ENCODE measurements at places on chromosomes 2 and 18.

DNA sequence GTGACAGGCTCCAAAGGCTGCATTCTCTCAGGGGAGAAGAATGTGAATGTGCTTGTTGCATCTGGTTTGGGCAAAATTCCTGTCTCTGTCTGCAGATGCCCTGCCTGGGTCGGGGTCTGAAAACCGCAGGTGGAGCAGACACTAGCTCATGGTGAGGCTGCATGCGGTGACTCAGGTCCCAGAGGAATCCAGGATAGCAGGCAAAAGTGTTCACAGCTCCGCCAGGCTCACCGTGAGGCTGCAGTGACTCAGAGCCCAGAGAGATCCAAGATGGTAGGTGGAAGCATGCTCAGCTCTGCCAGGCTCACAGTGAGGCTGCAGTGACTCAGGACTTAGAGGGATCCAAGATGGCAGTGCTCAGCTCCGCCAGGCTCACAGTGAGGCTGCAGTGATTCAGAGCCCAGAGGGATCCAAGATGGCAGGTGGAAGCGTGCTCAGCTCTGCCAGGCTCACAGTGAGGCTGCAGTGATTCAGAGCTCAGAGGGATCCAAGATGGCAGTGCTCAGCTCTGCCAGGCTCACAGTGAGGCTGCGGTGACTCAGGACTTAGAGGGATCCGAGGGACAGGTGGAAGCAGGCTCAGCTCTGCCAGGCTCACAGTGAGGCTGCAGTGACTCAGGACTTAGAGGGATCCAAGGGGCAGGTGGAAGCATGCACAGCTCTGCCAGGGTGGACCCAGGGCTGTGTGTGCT lies 200.5 kb downstream of the ACKR3 start:
- no peak for DNase-seq

GRCh38 chr2:185610301-185610700 lies 128.3 kb upstream of the FSIP2 start:
- DNase-seq = no peak

DNA sequence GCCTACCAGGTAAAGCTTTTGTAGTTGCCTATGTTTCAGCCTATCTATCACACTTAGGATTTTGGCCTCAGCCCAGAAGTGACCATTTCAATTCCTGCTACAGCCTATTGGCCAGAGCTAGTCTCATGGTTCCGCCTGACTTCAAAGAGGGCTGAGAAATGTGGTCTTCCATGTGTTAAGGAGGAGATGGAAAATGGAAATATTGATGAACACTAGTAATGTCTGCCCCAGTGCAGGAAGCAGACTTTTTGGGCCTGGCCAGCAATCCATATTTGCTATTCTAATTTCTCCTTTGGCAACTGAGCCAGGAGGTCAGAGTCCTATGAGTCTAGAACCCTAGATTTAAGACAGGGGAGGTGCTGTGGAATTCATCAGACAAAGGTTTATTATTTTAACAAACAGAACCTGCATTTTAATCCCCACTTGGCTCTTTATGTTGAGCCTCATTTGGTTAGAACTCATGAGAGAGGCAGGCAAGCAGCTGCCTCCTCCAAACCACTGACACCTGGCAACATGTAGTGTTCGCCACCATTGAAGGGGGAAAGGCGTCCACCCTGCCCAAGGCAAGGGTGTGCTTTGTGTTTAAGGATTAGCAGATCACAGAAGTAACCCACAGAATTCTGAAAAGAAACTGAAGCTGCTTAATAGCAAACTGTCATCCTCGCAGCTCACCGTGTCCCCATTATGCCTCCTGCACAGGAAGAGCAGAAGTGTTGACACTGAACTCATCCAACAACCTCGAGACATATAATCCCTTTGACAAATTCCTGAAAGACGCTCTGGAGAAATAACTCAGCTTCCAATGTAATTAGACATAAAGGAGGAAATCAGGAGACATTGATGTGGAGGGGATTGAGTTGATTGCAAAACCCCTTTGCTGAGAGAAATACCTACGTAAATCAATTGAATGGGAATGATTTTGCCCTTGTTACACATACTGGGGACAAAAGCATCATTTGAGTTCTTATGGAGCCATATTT lies 47.7 kb upstream of the SCG2 start:
- no peak for DNase-seq

- DNase-seq = no peak
These were observed 63.4 kb downstream of the AFTPH start for GRCh38 chr2:64587561-64587960.

- DNase-seq = no peak
These were observed 166.5 kb downstream of the RPIA start for GRCh38 chr2:88857951-88858411.

GRCh38 chr18:59823596-59824195 lies 76.1 kb upstream of the PMAIP1 start:
- peak; percentile 47 for DNase-seq

- no peak for DNase-seq
These were observed 64.7 kb downstream of the CCDC178 start for GRCh38 chr18:33375829-33376228.

DNA sequence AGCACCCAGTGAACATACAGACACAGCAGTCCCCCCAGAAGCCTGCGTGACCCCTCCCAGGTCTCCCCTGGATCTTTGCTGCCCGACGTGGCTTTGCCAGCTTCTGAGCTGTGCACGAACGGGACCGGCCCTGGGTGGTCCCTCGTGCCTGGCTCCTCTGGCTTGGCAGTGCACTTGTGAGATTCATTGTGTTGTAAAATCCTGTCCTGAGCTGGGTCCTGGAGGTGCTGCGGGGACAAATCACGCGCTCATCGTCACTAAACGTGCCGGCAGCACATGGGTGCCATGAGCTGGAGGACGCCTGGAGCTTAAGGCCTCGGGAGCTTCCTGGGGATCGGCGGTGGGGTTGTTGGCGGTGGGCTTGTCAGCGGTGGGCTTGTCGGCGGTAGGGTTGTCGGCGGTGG lies 104.9 kb downstream of the FAM210A start:
- DNase-seq = no peak

- DNase-seq = no peak
These were observed 19.5 kb downstream of the ANKRD30B start for GRCh38 chr18:14767474-14767873.

GRCh38 chr2:117557626-117558025 lies 256.9 kb upstream of the DDX18 start:
- DNase-seq = no peak

DNA sequence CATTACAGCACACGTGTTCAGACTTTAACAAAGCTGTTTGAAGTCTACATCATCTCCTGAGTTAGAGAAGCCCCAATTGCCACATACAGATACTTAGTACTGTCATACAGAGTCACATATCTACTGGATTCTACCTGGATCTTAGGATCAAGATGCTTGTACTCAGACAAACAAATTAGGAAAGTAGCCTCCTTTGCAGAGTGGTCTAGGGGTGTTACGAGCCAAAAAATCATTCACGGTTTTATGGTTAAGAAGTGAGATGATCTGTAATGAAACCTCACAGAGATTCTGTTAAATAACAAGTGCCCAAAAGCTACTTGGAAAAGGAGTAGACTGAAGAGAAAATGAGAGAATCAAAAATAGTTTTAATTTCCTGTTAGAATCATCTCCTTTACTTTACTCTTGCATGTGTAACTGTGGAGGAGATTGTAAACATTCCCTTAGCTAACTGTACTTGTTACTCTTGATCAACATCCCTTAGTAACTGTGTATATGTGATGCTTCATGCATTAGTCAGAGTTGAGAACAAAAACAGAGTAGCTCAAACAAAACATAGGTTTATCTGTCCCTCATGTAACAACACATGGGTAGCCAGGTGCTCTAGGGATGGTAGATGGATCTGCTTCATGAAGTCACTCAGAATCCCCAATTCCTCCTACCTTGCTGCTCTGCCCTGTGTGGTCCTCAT lies 16.4 kb upstream of the IL1RL1 start:
- DNase-seq = no peak

GRCh38 chr2:240226672-240227537 lies 86.4 kb upstream of the OTOS start:
- DNase-seq = no peak

GRCh38 chr2:170262806-170263205 lies 84.9 kb downstream of the MYO3B start:
- no peak for DNase-seq

DNA sequence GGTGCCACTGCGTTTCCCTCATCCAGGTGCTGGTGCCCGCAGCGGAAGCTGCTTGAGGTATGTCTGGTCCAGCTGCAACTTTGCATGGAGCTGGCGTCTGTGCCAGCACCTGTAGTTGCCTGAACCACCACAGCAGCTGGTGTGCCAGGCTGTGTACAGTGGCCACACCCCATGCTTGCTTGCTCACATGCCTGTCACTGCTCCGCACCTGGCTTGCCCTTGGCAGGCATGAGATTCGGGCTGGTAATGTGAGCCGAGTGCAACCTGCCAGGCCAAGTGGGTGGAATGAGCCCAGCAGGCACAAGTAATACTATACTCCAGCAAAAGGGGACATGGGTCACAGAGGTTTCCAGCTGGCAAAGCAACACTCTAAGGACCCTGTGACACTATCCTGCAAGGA lies 1123.3 kb upstream of the ACVR2A start:
- DNase-seq = no peak

- DNase-seq = no peak
These were observed 47.9 kb upstream of the ITGAV start for GRCh38 chr2:186542002-186542401.

- no peak for DNase-seq
These were observed 103.8 kb downstream of the TMEFF2 start for GRCh38 chr2:192090911-192091310.

DNA sequence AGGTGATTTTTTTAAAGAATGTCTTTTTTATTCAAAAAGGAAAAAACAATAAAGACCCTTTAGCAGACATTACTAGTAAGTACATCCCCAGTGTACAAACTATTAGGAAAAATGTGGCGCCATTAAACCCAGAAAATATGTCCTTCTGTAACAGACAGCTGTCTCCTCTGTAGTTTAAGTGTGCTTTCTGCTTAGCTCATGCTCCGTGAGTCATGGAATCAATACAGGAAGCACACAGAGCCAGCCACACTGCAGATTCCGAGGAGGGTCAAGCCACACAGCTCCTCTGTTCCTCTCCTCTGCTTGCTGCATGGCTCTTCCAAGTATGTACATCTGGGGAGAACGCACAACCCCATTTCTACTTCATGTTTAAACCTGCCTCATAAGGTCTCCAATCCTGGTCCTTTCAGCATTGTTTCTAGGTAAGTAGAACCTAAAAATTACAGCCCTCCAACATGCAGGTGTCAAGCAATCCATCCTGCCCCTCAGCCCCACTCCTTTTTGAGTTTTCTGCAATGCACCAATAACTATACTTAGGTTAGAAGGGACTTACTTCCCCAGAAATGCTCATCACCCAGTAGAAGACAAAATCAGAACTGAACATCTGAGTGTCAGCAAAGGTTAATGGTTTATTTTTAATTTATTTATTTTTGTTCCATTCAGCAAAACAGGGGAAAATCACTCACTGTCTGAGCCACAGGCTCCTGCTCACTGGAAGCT lies 37.5 kb downstream of the ACVR1 start:
- no peak for DNase-seq

- no peak for DNase-seq
These were observed 25.4 kb downstream of the UXS1 start for GRCh38 chr2:106168657-106169056.

GRCh38 chr18:58314284-58314683 lies 270.3 kb downstream of the NEDD4L start:
- no peak for DNase-seq

- no peak for DNase-seq
These were observed 8.9 kb downstream of the TACR1 start for GRCh38 chr2:75190271-75190990.

- DNase-seq = no peak
These were observed 342.9 kb downstream of the LRATD1 start for GRCh38 chr2:14975381-14975780.

GRCh38 chr2:10162586-10163497 lies 40.3 kb downstream of the RRM2 start:
- DNase-seq = no peak

GRCh38 chr2:10847008-10847407 lies 34.4 kb upstream of the PDIA6 start:
- DNase-seq = no peak

GRCh38 chr2:50026236-50026635 lies 871.9 kb upstream of the FSHR start:
- DNase-seq = no peak

GRCh38 chr18:39602131-39602530 lies 2036.5 kb upstream of the CELF4 start:
- DNase-seq = no peak

GRCh38 chr18:1090758-1091157 lies 186.1 kb downstream of the ADCYAP1 start:
- peak; percentile 28 for DNase-seq

GRCh38 chr18:62198259-62198658 lies 11.2 kb downstream of the RELCH start:
- no peak for DNase-seq

GRCh38 chr2:127506510-127506909 lies 19.8 kb downstream of the IWS1 start:
- no peak for DNase-seq

DNA sequence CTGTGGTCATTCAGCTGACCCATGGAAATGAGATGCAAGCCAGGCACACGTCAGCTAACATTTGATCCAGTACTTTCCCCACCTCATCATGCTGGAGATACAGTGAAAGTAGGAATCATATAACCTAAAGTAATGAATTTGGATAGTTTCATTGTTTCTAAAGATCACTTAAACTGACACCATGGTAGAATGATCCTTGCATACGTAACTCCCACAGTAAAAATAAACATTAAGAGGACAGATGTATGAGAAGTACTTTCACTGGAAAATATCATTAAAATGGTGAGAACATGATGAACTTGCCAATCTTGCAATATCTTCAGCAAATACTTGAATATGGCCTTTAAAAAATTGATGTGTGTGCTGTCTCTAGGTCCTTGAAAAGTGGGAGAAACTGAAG lies 85.4 kb downstream of the MAIP1 start:
- DNase-seq = no peak

DNA sequence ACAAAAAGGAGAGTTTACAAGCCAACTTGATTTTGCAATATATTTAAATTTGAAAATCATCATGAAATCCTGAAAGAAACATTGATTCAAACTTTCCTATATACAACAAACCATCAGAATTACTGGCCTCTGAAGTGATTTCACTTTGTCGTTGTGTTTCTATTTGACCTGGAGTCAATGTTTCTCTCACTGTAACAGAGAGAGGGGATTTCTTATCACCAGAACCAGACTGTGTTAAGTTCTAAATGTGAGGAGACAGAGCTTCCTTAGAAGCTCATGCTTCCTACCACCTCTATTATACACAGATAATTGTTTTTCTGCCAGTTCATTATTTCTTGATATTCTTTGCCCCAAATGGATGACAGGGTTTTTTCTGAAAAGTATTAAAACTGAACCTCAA lies 245.0 kb upstream of the RND3 start:
- no peak for DNase-seq

DNA sequence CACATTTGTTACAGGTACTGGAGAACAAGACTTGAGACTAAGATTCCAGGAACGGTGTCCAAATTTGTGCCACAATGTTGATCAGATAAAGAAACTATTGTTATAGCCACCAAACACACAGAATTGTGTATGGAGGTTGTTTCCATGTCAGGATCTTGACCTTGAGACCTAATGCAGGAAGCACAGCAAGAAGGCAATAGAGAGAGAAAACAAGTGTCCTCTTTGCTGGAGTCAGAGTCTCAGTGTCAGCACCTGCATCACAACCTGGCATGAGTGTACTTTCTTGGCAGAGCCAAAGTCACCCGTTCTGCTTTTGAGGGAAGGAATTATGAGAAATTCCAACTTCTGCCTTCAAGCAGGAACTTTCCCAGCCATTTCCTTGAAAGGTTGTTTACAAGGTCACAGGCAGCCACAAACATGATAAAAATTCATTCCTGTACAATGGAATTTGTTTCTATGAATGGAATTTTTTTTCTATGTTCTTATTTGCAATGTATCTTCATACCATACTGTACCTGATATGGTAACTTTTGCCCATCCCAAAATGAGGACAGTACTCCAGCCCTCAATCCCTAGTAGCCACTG lies 118.4 kb downstream of the PKP4 start:
- DNase-seq = no peak
